ENCODE measurements at places on chromosomes 13 and 19.

DNA sequence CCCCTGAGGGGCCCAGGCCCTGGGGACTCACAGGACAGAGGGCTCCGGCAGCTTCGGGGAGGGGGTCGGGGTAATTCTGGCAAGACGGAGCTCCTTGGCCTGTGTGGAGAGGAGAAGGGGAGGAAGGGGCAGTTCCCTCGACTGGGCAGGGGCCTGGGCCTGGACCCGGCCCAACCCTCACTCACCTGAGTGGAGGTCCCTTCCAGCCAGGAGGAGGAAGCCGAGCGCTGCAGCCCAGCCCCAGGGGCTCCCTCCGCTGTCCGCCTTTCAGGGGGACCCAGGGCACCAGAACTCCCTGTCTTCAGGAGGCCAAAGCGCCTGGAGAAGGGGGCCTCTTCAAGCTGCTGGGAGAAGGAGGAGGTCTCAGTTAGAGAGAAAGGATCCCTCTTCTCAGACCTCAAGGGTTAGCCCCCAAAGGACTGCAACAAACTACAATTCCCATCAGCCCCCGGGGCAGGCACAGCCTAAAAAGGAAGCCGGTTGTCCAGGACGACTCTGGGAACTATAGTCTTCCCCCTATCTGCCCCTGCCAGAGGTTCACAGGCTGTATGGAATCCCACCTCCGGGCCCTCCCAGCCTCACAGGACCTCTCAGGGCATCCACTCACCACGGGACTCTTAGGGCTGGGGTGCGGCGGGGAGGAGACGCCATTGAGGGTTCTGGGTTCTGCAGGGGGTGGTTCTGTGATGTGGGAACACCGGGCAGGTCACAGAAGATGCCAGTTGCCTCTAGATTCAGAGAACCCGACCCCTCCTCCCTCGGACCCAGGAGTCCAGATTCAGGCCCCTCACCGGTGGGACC is 19.8 kb downstream of the EPS8L1 start:
- H3K27ac ChIP-seq = no peak overlapping the region
- H3K27me3 ChIP-seq = no peaks in the 10 kb centered on the region
- no peaks in the 10 kb centered on the region for H3K4me1 ChIP-seq
- H3K36me3 ChIP-seq = peaks cover 58% of the 10 kb centered on the region

DNA sequence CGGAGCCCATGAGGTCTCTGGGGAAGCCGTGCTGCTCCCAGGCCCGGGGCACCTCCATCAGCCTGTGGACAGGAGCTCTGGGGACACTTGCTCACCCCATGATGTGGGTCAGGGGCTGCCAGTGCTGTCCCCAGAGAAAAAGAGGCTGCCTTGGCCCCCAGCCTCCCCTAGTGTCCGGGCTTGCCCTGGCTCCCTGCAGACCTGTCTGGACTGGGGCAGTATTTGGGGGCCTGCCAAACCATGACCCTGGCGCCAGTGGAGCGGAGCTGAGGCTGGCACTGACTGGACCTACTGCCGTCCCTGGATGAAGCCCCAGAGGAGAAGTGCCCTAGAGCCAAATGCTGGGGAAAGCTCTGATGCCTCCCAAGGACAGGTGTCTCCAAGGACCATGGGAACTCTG is 30.4 kb downstream of the ELAVL1 start:
- H3K36me3 ChIP-seq = peaks cover 84% of the 10 kb centered on the region
- H3K4me3 ChIP-seq = no peak overlapping the region
- DNase-seq = no peak
- H3K27ac ChIP-seq = no peak overlapping the region

GRCh38 chr13:68927387-68928026 is 1180.1 kb upstream of the ATXN8OS start:
- H3K4me3 ChIP-seq = no peak overlapping the region
- no peaks in the 10 kb centered on the region for H3K27me3 ChIP-seq
- H3K27ac ChIP-seq = no peak overlapping the region

DNA sequence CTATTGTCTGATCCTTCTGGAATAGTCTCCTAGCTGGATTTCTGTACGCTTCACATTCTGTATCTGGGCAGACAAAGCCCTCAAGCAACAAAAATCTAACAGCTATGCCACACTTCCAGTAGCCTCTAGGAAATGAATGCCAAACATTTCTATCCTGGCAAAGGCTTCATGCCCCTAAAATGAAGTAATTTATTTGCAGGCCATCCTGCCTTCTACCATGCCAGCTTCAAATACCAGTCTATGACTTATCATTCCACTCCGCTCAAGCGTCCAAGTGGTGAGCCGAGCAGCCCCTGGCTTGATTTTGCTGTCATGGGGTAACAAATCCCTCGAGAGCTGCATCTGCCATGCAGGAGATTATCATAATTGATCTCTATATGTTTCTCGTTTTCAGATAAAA is 86.9 kb downstream of the LHFPL6 start:
- no peak for DNase-seq
- H3K27ac ChIP-seq = no peak overlapping the region
- no peaks in the 10 kb centered on the region for H3K27me3 ChIP-seq
- no peaks in the 10 kb centered on the region for H3K36me3 ChIP-seq

All from suprapubic skin (tissue), 4 donors.